Adrenal gland (tissue), 19 donors: ENCODE measurements at places on chromosomes 3 and 15. TPM values are rescaled to one million over a fixed set of nuclear protein-coding genes. Genes with fewer than 3 reads are reported as not detected.

- DNase-seq: no peak
- H3K27me3 ChIP-seq: no peaks in the 10 kb centered on the region
- no peaks in the 10 kb centered on the region for H3K4me1 ChIP-seq
- H3K27ac ChIP-seq: no peak overlapping the region
Observed at GRCh38 chr15:58392141-58392540, 39.6 kb upstream of the LIPC start.

DNA sequence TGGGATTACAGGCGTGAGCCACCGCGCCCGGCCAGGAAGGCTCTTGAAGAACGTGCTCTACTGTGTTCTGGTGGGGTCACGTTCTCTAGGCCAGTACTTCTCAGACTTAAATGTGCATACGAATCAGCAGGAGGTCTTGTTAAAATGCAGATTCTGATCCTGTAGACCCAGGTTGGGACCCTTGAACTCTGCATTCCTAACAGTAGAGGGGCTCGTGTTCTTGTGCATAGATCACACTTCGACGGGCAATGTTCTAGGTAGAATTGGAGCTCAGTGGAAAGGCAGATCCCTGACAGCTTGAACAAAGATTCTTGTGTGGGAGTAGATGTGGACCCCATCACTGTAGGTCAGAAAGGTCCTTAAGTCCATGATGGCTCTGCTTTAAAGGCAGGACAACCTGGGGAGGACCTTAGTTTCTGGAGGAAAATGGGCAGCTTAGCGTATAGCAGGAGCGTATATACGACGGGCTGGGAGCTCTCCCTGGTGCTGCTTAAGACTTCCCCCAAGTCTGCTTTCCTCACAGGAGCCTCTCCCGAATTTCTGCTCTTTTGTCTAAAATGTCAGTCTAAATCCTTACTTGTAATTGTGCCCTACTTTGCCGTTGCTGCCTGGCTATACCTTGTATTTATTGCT lies 16.9 kb upstream of the FAM81A start:
- no peak overlapping the region for H3K4me3 ChIP-seq
- H3K27ac ChIP-seq: no peak overlapping the region

- H3K27me3 ChIP-seq: no peaks in the 10 kb centered on the region
- H3K4me1 ChIP-seq: no peaks in the 10 kb centered on the region
- no peak for DNase-seq
- H3K27ac ChIP-seq: no peak overlapping the region
- H3K4me3 ChIP-seq: no peak overlapping the region
Observed at GRCh38 chr15:89078851-89079810, 9.1 kb upstream of the ABHD2 start.

DNA sequence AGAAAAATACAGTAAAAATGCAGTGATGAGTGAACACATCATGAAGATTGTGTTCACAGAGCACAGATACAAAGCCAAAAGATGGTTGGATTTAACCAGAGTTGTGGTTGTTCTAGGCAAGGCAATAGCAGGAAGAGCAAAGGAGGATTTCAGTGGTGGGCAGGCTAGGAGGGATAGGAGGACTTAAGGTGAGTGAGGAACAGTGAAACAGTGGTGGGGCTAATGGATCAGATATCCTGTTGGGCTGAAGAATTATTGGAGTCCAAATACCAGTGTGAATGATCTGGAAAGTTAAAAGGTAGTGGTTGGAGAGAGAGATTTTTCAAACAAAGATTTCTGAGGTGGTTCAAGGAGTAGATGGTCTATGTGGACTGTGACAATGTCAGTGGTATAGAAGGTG lies 108.3 kb downstream of the B3GALNT1 start:
- no peak overlapping the region for H3K4me3 ChIP-seq
- H3K4me1 ChIP-seq: no peaks in the 10 kb centered on the region
- H3K27ac ChIP-seq: no peak overlapping the region
- no peaks in the 10 kb centered on the region for H3K36me3 ChIP-seq
- H3K27me3 ChIP-seq: no peaks in the 10 kb centered on the region

DNA sequence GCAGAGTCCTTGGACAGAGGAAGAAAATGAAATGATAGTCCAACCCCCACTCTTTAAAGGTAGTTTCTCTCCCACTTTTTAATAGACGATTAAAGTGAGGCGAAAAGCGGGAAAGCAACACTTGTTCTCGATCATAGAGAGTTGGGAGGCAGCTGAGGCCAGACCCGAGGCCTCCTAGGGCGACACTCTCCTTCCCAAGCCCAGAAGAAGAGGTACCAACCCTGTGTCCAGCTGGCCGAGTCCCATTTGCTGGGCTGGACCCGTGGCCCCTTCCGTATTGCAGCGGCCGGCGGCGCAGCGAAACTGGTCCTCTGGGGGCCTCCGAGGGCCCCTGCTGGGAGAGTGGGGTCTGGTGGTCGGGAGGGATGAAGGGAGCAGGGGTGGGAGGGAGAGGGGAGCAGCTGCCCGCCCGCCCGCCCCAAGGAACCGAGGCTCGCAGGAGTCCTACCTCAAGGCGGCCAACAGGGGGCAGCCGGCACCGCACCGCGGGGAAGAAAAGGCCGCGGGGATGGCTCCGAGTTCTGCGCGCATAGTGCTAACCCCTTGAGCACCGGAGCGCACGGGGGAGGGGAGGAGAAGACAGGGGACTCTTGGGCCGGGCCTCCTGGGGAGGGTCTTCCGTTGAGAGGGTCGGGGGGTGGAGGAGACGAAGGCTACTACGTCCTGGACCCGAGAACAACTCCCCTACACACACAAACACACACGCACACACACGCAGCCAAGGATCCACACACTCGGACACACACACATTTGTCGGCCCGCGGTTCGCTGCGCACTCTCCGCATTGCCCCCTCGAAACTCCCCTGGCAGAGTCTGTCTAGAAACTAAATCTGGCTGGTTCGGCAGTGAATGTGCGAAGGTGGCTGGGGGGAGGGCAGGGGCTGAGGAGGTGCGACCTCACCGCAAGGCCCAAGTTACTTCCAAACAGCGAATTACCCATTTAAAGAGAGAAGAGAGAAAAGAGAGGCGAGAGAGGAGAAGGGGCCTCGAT lies 2.0 kb downstream of the WNT5A start:
- H3K27ac ChIP-seq: no peak overlapping the region
- peaks cover 66% of the 10 kb centered on the region for H3K27me3 ChIP-seq
- peak; percentile 64 for DNase-seq
- no peaks in the 10 kb centered on the region for H3K4me1 ChIP-seq
- H3K36me3 ChIP-seq: no peaks in the 10 kb centered on the region

- no peak overlapping the region for H3K4me3 ChIP-seq
- H3K4me1 ChIP-seq: peaks cover 14% of the 10 kb centered on the region
- DNase-seq: no peak
- H3K27ac ChIP-seq: no peak overlapping the region
- no peaks in the 10 kb centered on the region for H3K36me3 ChIP-seq
Observed at GRCh38 chr3:172553526-172554252, 30.5 kb upstream of the TNFSF10 start.

DNA sequence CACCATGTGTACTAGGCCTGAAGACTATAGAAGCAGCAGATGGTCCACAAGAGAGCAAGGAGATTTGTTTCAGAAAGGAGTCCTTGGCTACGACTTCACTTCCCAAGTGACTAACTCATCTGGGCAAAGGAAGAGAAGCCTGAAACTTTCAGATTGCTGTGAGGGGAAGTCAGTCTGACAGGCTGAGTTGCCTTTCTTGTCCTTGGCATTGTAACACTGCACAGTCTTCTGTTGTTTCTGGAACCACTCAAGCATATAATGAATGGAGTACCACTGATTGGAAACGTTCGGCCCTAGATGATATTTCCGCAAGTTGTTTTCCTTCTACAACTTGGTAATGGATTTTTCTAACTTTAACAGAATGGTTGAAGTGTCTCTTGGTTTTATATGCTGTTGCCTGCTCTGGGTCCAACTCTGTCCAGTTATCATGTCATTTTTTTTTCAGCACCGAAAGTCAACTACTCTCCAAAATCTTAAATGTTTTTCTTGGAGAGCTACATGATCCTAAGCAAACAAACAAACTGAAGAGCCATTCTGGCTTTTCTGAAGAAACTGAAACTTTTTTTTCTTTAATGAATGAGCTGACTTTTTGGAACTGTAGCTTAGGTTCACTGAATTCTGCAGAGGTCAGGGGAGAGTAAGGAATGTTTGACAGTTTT lies 685.7 kb downstream of the MECOM start:
- H3K4me3 ChIP-seq: no peak overlapping the region
- H3K27me3 ChIP-seq: no peaks in the 10 kb centered on the region
- no peaks in the 10 kb centered on the region for H3K36me3 ChIP-seq
- DNase-seq: no peak

GRCh38 chr3:151133175-151133574 lies 47.7 kb downstream of the MED12L start:
- H3K27me3 ChIP-seq: no peaks in the 10 kb centered on the region
- no peak overlapping the region for H3K4me3 ChIP-seq
- no peaks in the 10 kb centered on the region for H3K36me3 ChIP-seq
- no peaks in the 10 kb centered on the region for H3K4me1 ChIP-seq

DNA sequence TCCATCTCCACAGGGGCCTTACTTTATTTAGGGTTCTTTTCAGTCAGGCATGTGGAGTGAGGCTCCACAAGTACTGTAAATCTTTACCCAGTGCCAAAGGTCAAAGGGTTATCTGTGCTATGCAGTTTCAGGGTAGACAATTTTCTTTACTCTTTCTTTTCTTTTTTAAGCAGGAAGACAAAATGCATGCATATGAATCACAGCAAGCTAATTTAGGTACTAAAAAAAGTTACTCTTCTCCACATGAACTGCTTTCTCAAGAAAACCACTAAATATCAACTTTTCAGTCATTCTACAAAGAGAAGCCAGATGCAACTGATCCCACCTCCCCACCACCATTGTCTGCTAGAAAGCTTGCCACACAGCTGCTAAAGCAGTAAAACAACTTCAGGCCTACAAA lies 73.3 kb upstream of the PYGO1 start:
- no peaks in the 10 kb centered on the region for H3K4me1 ChIP-seq
- no peak overlapping the region for H3K4me3 ChIP-seq
- H3K27ac ChIP-seq: no peak overlapping the region
- no peaks in the 10 kb centered on the region for H3K36me3 ChIP-seq

DNA sequence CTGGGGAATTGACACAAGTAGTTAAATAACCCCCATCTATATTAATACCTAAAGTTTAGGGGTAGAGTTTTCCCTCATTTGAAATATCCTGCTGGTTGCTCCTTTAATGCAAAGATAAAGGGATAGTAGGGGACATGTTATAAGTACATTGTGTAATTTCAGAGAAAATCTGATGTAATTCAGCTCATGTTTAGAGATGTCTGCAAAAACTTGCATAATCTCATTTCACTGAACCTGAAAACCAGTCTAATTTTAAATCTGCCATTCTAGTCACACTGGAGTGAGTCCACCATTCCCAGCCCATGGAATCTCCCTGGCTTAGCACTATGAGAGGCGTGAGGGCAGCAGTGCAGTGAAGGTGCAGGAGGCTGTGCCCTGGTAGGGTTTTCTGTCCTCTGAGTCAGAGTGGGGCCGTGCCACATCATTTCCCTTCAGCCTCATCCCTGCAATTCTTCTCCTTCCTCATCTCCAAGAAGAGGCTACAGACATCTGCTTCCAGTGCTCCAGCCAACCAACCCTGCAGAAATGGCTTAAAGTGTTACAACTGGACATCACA lies 246.3 kb upstream of the UMPS start:
- H3K27me3 ChIP-seq: no peaks in the 10 kb centered on the region
- DNase-seq: no peak
- H3K36me3 ChIP-seq: no peaks in the 10 kb centered on the region
- H3K4me3 ChIP-seq: no peak overlapping the region
- no peaks in the 10 kb centered on the region for H3K4me1 ChIP-seq
- H3K27ac ChIP-seq: no peak overlapping the region

Gene INAFM2
- 18.6 TPM for total RNA-seq

Gene GRK7
- not detected for total RNA-seq

Gene BFSP2
- total RNA-seq: not detected

Gene VGLL3
- 1.3 TPM for total RNA-seq
